ENCODE measurements at places on chromosomes 16 and 17.

DNA sequence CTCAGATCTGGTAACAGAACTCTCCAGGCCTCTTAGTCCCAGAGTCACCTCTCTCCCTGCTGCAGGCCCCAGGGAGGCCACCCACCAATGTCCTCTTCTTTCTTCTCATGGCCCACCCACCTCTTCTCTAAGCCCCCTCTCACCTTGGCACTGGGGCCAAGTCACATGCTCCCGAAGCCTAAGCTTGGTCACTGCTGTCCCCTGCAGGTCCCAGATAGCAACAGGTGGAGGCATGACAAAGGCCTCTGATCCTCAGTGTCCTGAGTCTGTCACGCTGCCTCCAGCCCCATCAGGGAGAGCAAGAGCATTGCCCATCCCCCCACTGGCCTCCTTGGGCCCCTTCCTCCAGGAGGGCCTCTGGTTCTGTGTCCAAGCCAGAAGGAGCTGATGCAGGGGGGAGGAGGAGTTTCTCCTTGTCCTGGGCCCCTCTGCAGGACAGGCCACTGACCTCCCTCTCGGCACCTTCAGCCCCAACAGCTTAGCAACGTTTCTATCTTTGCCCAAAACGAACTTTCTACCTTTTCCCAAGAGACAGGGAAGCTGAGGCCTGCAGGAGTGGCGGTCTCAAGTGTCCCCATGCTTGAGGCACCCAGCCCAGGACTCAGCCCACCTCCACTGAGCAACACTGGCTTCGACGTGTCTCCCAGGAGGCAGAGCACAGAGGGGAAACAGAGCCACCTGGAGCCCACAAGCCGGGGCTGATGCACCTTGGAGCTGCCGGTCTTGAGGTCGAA, 8.6 kb downstream of the P2RX1 start:
- DNase-seq: no peak

GRCh38 chr17:20028443-20028842, 19.3 kb downstream of the SPECC1 start:
- no peak for DNase-seq

- DNase-seq: no peak
Observed at GRCh38 chr17:29019475-29020181, 13.8 kb upstream of the SEZ6 start.

- no peak for DNase-seq
Observed at GRCh38 chr17:72171703-72172667, 51.2 kb downstream of the SOX9 start.

GRCh38 chr17:7903154-7904103, 12.7 kb downstream of the RNF227 start:
- no peak for DNase-seq

- DNase-seq: peak; percentile 58
Observed at GRCh38 chr17:78842881-78843565, 2.4 kb upstream of the USP36 start.

- no peak for DNase-seq
Observed at GRCh38 chr17:45150911-45151809, 2.9 kb downstream of the HEXIM1 start.

DNA sequence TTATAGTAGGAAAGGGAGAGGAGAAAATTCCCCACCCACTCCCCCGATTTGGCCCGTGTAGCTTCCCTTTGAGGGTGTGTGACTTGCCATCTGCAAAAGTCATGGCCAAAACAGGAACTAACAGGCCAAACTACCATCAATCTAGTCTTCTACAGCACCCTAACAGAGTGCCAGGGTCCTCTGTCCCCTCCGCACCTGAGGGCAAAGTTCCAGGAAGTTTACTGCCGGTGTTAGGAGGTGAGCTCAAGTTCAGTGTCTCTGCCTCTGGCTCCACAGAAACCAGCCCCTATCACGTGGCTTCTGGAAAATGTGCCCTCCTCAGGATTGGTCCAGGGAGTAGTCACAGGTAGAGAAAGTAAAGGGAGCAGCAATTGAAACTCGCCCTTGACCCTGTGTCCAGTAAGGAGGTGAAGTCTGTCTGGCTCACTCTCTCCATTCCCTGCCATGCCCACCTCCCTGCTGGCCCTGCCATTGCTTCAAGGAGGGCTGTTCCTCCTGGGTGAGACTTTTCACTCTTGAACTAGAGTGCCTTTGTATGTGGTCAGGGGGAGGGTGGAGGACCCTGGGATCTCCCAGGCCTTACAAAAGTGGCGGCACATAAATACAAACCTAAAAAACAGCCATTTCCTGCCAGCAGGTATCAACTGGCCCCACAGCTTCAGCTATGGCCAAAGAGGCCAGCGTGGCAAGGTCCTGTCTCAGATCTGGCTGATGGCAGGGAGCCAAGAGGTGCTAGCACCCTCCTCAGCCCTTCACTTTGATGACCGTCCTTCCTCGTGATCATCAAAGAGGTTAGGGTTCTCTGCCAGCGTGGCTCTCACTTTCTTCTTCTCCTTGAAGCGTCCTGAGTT, 5.3 kb downstream of the PRR15L start:
- DNase-seq: no peak

- DNase-seq: no peak
Observed at GRCh38 chr16:84765616-84766580, 53.9 kb upstream of the CRISPLD2 start.

GRCh38 chr17:5931616-5932015, 138.6 kb upstream of the WSCD1 start:
- DNase-seq: peak; percentile 41

GRCh38 chr17:8326511-8327302, 12.9 kb upstream of the ODF4 start:
- no peak for DNase-seq

DNA sequence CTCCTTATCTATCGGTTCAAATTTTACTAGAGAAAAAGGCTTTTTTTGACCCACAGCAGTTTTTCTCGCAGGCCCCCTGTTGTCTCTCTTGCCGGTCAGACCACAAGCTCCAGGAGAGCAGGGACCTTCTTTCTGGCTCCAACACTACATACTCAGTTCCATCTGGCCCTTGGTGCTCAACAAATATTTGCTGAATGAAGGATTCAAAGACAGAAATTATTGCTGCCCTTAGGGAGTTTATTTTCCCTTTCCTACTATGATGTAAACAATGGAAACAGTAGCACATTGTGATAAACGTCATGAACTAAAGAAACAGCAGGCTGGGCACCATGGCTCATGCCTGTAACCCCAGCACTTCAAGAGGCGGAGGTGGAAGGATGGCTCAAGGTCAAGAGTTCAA, 59.0 kb upstream of the ATP2A3 start:
- no peak for DNase-seq

DNA sequence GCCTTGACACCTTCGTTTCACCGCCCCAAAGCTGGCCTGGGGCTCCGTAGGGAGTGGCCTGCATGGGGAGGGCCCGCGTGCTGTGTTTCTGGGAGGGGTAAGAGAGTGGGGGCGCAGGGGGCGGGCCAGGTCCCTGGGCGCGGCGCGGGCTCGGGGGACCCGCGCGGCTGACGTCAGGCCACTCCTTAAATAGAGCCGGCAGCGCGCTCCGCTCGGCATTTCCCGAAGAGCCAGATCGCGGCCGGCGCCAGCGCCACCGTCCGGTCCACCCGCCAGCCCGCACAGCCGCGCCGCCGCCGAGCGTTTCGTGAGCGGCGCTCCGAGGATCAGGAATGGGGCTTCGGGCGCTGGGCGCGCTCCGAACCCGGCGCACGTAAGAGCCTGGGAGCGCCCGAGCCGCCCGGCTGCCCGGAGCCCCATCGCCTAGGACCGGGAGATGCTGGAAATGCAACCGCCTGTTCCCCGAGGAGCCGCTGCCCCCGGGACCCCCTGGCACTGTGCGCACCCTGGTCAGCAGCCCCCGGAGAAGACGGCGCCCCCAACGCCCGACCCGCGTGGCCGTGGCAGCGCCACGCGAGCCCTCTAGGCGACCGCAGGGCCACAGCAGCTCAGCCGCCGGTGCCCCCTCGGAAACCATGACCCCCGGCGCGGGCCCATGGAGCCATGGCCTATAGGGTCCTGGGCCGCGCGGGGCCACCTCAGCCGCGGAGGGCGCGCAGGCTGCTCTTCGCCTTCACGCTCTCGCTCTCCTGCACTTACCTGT, at the start of gene HS3ST2:
Gene HS3ST2 (plus strand): TSS at position 215 of the 763 bp plus-strand sequence. CDS start 449 bp downstream, at position 664.
- no peak for DNase-seq

DNA sequence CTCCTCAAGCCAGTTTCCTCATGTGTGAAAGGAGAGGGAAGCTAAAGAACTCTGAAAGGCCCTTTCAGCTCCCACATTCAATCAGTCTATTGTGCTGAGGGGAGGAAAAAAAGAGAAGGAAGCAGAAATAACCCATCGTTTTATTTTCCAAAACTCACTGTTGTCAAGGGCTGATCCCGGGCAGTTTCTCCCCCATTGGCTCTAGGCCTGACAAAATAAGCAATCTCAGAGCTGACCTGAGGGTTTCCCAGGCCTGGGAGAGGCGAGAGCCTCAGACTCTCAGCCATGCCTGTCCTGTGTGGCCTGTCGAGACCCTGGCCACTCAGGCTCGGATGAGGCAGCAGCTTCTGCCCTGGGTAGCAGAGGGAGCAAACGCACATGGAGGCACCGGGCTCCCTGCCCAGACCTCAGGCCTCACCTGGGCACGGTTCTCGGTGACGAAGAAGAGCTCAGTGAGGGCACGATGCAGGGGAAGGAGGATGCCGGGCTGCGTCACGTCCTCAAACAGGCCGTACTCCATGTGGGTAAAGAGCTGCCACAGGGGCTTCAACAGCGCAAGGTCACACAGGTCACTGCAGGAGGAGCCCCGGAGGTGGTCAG, 45.0 kb upstream of the ATP2A3 start:
- DNase-seq: no peak

GRCh38 chr17:81976332-81977210, 858 bp upstream of the ASPSCR1 start:
- peak; percentile 22 for DNase-seq

DNA sequence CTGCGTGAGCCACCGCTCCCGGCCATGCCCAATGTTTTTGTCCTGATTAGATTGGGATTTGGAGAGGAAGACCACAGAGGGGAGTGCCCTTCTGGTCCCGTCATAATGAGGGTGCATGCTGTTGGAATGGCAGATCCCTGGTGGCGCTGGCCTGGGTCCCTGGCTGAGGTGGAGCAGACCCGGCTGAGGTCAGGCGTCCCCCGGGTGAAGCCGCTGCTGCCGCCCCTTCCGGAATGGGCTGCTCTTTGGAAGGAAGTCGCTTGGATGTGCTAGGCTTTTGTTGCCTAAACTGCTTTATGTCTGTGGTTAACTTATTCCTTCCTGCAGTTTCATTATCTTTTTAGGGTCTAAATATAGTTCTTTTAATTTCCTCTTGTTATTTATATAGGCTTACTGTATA, 120.3 kb upstream of the CHMP6 start:
- DNase-seq: no peak

- DNase-seq: peak; percentile 67
Observed at GRCh38 chr17:28760601-28761562, 17.1 kb downstream of the TRAF4 start.

- no peak for DNase-seq
Observed at GRCh38 chr17:43905985-43906852, 1.1 kb downstream of the MPP2 start.

- no peak for DNase-seq
Observed at GRCh38 chr17:12318571-12319266, 298.0 kb downstream of the MAP2K4 start.

GRCh38 chr17:45775148-45775547, 9.0 kb upstream of the CRHR1 start:
- peak; percentile 18 for DNase-seq

DNA sequence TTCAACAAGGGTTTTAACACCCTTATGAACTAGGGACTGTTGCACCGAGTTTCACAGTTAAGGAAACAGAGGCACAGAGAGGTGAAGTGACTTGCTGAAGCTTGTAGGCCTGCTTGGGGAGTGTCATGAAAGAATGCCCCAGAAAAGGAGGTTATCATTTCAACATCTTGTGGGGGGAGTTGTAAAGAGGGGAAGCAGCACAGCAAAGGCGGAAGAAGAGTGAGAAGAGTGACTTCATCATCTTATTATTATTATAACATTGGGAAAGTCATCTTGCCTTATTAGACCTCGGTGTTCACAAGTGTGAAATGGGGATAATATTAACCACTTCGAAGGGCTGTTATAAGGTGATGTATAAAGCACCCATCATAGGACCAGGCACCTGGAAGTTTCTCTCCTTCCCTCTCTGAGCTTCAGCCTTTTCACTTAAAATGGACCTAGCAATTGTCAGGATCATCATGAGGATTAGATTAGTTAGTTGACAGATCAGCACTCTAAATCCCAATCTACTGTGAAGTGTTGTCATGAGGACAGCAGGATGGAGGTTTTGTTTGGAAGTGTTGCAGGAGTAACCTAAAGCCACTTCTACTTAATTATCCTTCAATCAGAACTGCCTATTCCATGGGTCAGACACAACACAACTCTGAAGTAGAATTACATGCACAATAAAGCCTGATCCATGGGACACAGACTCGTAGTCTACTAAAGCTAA, 2.3 kb downstream of the CCL4 start:
- no peak for DNase-seq

GRCh38 chr16:67530013-67530939, 1.6 kb downstream of the RIPOR1 start:
- peak; percentile 57 for DNase-seq

DNA sequence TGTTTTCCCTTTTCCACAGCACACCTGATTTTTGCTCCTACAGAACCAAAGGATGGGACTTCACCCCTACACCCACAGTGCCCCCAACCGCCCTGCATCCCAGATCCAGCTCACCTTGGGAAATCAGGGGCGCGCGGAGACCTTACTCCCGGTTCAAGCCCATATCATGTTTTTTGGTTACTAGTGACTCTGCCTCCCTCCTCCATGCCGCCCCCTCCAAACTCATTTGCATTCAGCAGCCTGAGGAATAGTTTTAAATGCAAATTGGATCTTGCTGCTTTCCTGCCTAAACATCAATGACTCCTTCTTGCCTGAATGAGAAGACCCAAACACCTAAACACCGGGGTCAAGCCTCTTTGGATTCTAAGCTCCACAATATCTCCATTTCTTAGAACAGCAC, 331.8 kb downstream of the TMEM114 start:
- DNase-seq: no peak

DNA sequence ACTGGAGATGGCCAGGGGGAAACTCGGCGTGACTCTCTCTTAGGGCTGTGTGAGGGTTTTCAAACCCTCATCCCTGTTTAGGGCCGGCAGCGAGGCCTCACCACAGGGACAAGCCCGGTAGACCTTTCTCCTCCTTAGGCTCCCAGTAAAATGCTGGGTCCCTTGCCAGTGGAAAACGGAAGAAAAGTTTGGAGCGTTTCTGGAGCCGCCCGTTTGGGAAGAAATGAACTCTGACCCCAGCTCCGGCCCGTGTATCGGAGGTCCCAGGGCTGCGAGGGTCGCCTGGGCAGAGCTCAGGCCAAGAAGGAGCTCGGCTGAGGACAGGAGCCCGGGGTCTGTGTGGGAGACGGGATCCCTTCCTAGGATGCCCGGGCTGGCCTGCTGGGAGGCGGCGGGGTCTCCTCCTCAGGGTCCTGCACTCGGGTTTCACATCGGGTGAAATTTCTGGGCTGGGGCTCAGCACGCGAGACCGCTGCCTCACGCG, 23.2 kb downstream of the ZNF213 start:
- DNase-seq: peak; percentile 35

DNA sequence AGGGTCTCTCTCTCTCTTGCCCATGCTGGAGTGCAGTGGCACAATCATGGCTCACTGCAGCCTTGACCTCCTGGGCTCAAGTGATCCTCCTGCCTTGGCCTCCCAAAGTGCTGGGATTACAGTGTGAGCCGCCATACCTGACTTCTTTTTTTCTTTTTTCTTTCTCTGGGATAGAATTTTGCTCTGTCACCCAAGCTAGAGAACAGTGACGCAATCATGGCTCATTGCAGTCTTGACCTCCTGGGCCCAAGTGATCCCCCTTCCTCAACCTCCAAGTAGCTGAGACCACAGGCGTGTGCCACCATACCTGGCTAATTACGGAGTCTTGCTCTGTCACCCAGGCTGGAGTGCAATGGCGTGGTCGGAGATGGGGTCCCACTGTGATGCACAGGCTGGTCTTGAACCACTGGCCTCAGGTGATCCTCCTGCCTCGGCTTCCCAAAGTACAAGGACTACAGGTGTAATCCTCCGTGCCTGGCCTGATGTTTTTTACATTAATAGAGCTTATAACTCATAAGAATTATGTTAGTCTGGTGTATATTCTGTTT, 76.5 kb downstream of the BCAS3 start:
- no peak for DNase-seq
